ENCODE measurements at places on chromosomes 6 and 20.

DNA sequence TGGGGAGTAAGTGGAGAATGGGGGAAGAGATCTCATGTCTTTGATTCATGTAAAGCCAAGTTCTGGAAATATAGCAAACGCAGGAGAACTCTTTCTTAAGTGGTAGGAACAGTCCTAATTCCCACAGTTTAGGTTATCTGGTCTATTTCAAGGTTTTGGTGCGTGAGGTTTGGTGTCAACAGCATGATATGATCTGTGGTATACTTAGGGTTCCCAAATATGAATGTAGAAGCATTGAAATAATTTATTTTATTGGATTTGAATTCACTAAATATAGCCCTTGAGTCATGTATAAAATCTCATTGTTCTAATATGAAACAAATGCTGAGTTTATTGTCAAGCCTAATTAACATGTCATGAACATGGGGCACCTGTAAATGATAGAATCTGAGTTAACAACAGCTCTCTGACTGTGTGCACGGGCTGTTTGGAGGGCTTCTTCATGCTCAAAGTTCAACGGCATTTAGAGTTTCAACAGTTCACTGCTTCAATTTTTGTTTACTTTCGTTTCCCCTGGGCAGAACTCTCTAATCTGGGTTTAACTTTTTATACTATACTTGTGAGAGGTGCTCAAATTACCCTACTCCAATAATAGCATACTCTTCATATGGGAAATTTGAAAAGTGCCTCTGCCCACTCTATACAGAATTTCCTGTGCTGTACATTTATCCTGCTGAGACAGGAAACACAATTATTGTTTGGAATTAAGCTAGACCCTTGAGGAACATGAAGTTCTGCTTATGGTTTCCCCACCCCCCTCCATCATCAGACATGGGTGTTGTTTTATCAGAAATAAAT, 236.3 kb upstream of the ZNF217 start:
- no peak for DNase-seq

GRCh38 chr6:2061880-2062279, 183.5 kb downstream of the GMDS start:
- no peak for DNase-seq

DNA sequence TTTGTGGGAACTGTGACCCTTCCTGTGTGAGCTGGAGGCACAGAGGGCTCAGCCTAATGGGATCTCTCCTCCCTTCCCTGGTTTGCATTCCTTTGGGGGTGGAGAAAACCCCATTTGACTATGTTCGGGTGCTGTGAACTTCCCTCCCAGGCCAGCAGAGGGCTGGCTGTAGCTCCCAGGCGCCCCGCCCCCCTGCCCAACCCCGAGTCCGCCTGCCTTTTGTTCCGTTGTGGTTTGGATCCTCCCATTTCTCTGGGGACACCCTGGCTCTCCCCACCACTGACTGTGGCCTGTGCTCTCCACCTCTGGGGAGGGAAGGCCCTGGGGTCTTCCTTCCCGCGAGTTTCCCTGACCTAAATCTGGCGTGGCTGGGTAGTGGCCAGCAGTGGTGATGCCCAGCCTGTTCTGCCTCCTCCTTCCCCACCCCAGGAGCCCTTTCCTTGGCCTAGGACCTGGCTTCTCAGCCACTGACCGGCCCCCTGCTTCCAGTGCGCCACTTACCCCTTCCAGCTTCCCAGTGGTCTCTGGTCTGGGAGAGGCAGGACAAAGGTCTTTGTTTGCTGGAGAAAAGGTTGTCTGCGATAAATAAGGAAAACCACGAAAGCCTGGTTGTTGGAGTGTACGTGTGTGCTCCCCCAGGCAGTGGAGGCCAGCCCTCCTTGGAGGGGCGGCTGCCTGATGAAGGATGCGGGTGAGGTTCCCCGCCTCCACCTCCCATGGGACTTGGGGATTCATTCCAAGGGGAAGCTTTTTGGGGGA, 4.9 kb downstream of the VEGFA start:
- DNase-seq = peak; percentile 88

- DNase-seq = no peak
Observed at GRCh38 chr6:149929422-149929821, 6.5 kb upstream of the RAET1G start.

- no peak for DNase-seq
Observed at GRCh38 chr6:57137350-57137749, 34.8 kb upstream of the BAG2 start.

DNA sequence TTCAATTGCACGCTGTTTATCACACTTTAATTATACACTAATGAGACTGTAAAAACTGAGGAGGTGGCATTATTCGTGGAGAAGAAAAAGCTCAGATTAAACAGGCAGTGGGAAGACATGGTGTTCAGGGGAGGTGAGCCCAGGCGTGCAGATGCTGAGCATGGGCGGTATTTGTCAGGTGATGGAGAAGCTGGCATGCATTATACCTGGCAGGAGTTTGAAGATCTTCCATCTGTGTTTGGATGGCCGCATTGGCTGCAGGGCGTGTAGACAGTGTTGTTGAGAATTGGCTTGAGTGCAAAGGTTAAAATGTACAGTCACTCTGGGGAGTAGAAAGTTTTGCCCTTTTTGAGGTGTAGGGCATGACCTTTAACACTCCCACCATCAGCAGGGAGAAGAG, 213.8 kb downstream of the ERMARD start:
- DNase-seq = no peak

- DNase-seq = no peak
Observed at GRCh38 chr20:14336686-14337085, 726 bp downstream of the FLRT3 start.

GRCh38 chr6:76247527-76247926, 175.1 kb upstream of the IMPG1 start:
- DNase-seq = no peak

GRCh38 chr6:166307082-166308032, 835 bp downstream of the PRR18 start:
- no peak for DNase-seq

GRCh38 chr6:66057034-66057433, 350.0 kb upstream of the EYS start:
- DNase-seq = no peak

DNA sequence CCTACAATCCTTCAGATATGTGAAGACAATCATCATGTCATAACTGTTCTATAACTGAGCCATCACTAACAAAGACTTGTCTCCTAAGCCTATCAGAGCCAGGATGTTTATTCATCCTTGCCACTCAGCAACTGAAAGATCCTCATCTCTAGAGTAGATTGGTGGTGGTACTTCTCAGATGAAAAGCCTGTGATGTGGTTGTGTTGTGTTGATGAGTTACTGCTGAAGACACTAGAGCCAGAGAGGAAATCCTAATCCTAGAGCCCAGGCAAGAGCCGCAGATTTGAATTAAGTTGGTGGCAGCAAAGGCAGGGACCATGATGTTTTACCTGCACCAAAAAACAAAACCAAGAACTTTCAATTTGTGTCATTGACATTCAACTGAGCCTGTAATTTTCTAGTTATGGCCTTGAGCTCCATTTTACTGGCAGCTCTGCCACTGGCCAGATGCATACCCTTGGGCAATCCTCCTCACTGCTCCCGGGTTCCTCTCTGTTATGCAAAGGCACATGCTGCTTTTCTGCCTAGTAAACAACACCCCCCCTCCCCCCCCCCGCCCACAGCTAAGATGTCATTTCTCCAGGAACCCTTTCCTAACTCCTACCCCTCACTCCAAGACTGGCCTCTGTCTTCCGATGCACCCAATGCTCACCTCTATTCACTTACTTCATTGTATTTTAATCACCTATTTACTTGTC, 50.2 kb upstream of the REV3L start:
- no peak for DNase-seq
